Cardiac muscle cell (in vitro differentiated cells and primary cell): ENCODE measurements at places on chromosomes 12 and 14.

GRCh38 chr12:12577786-12578185 is 15.1 kb upstream of the DUSP16 start:
- no peak for DNase-seq

DNA sequence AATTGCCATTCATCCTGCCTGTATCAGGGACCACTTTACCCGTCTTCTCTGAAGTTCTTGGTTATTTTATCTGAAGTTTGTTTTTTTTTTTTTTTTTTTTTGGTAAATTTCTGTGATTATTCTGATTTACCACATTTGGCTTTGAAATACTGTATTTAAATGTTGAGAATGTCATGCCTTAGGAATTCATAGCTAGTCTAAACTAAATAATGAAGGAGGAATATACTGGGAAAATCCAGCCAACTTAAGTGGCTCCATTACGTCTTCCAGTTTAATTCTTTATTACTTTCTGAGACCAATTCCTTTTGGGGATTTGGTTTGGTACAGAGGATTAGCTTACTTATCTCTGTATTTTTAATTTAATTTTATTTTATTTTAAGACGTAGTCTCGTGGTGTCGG is 60.3 kb upstream of the KCNMB4 start:
- DNase-seq = no peak

GRCh38 chr12:19652386-19652785 is 213.1 kb downstream of the AEBP2 start:
- no peak for DNase-seq

DNA sequence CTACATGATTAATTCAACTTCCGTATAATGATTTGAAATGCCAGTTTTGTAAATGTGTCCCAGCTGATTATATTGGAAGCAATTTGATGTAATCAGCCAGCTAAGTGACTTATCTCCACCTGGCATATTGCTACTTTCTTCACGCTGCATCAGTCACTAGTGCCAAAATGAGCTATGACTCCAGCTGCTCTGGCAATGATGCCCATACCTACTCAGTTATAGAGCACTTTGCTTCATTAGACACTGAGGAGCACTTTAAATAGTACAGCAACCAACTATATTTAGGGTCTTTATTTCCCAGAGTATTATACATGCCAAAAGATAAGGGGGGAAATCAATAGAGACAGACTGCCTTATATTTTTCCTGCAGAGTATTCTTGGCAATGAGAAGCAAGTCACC is 67.9 kb upstream of the LIN7A start:
- DNase-seq = no peak

DNA sequence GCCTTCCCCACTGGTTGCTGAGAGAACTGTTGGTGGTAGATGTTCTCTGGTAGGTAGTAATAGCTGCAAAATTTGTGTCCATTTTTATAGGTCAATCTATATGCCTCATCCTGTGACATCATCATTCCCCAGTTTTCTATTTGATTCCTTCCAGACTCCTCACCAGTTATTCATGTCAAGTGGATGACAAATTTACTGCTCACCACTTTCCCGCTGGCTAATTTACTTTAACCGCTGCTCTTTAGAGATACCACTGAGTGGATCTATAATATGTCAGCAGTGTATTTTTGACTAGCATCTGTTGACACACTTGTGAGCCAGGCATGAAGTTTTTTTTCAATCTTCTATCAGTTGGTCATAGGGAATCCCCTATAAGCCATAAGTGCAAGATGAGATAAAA is 24.6 kb downstream of the GPR65 start:
- DNase-seq = no peak

DNA sequence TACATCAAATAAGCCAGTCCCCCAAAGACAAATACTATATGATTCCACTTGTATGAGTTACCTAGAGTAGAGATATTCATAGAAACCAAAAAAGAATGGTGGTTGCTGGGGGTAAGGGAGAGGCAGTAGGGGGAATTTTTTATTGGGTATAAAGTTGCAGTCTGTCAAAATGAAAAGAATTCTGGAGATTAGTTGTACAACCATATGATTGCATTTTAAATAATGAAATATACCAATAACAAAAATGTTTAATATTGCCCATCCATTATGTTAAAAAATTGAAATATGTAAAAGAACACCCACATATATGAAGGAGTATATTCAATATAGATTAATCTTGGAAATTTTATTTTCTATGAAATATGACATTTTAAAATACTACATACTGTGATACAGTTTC is 1383.5 kb downstream of the FSCB start:
- no peak for DNase-seq

DNA sequence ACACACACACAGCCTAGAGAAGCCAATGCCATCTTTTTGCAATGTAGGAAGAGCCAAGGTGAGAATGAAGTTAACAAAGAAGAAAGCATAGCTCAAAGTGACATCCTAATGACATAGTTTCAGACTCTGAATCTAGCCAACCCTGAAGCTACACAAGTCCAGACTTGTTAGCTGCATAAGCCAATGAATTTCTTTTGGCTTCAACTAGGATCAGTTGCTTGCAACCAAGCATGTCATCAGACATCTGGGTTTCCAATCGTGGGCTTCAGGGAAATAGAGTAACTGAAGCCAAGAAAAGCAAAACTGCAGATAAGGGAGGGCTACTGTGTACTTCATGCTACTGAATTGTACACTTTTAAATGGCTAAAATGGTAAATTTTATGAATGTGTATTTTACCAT is 4.4 kb upstream of the GPHN start:
- DNase-seq = peak; percentile 81

DNA sequence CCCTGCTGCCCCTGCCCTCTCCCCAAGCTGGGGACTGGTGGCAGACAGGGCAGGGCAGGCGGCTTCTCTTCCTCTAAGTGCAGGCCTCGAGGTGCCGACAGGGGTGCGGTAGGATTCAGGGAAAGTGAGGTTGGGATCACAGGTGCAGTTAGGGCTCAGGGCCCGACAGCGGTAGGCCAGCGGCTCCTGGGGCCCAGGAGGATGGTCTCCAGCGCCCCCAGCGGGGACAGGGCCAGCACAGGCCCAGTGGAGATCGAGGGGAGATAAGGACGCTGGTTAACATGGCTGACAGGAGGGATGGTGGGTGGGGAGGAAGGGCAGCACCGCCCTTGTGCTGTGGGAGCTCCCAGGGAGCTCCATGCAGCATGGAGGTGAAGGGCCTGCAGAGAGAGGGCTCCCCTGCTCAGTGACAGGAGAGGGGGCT is 935 bp upstream of the CRIP1 start:
- DNase-seq = peak; percentile 71

GRCh38 chr12:99984271-99985128 is at the start of gene ANKS1B:
ANKS1B (minus strand) TSS chr12:99984936; CDS start chr12:99984237, 699 bp downstream.
- DNase-seq = peak; percentile 86

DNA sequence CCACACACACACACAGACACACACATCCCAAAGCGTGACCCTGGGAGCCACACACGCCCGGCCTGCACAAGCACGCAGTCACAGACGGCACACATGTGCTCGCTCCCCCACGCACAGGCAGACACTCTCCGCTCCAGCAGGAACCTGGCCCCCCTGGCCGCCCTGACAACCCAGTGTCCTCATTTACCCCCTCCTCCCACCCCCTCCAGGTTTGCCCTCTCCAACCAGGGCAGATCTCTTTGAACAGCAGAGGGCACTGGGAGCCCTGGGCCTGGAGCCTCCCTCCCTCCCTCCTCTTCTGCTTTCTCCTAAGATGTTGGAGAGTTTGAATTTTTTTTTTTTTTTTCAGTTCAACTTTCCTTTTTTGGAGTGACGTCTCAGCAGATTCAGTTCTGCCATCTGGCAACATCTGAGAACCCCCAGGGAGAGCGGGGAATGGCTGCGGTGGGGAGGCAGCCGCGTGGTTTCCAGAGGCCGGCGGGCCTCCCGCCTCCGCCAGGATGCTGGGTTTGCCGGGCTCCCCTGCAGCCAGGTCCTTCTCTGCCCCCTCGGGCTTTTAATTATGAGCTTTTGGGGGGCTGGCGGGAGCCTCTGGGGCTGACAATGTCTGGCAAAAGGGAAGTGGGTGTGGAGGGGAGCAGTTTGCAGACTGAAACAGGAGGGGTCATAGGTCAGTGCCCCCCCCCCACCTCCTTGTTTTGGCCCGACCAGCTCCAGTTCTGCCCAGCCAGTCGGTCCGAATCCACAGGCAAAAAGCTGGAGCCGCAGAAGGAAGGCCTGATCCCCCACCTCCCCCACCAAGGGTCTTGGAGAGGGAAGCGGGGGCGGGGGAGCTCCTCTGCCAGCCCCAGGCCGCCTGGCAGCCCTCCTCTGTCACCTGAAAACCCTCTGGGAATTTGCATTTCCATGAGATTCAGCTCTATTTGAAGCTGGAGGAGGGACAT is 1.3 kb upstream of the NCOR2 start:
- DNase-seq = peak; percentile 27

GRCh38 chr12:122032580-122032979 is 10.9 kb downstream of the BCL7A start:
- DNase-seq = no peak

DNA sequence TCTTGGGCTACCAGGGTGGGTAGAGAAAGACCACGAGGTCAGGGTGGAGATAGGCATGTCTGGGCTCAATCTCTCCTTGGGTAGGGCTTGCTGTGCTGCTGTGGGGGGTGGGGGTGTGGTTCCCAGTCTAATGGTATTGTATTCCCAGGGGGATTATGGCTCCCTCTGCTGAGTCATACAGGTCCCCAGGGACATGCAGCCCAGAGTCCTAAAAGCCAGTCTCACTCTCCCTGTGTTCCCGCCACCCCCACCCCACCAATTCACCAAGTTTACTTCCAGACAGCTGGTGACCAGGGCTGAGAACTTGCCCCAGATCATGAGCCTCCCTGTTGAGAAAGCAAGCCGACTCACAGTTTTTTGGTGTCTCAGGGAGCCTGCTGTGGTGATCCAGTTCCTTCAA is 367.6 kb downstream of the C12orf75 start:
- DNase-seq = no peak

DNA sequence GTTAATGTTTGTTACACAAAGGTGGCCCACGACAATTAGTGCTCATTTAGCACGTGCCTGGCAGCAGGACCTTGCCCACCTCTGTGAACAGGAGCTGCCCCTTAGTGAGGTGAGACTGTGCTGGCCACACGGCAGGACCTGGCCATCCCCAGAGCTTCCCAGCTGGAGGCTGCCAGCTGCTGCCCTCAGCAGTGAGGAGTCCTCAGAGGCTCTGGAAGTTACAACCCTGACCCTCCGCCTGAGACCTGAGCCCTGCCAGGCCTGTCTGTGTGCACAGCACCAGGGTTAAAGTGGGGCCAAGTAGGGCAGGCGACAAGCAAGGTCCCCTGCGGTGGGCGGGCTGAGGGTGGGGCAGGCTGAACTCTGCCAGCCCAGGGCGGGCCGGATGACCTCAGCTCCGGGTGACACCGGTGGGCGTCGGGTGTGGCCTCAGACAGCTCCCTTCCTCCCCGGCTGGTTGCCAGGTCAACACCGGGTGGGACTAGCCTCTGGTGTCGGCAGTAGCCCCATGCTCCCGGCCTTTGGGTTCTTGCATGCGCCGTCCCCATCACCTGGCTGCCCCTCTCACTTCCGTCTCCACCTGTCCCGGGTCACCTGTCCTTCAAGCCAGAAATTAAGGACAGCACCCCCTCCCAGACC is 9.2 kb upstream of the LBHD2 start:
- DNase-seq = peak; percentile 18

DNA sequence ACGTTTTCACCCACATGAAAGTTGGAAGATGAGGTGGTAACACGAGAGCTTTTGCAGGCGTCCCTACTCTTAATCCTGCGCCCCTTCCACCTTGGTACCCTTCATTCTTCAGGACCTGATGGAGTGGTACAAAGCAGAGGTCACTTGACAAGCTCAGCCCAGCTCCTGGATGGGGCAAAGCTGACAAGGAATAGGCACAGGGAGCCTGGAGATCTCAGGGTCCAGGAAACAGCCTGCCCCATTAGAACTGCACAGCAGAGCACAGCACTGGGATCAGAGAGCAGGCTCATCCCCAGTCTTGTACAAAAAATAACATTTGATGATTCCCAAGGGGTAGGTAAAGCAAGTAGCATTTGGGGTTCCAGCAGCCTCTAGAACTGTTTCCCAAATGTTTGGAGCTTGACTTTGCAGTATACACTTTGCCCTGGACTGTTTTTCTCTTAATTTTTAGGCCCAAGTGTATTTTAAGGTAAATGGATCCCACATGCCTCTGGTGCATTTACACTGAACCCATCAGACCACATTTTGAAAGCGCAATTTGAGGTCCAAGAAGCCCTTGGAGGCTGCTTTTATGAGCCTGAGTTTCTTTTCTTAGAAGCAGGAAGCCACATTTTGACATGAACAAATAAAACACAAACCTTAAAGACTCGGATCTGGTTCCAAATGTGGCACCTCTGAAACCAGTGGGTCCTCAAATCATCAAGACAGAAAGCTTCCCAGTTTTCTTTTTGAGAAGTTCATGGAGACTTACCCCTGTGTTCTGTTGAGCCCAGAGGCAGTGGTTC is 633 bp downstream of the TC2N start:
- DNase-seq = no peak

GRCh38 chr12:65748332-65748731 is 76.0 kb upstream of the HMGA2 start:
- DNase-seq = no peak

DNA sequence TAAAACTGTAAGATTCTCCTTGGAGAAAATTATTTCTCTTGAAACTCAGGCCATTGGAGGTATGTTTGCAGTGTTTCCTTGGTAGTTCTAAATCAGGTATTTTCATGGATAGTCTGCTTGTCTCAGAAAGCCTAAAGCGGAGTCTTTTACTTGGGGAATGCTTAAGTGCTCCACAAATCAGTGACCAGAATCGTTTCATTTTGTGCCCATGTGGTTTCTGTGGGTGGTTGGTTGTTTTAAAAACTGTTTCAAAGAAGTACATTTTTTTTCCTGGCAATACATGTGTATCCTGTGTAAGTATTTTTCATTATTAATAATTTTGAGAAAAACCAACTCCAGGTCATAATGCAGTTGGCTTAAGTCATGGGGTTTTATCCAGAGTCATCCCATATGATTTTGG is 33.6 kb downstream of the CCDC91 start:
- no peak for DNase-seq

- peak; percentile 28 for DNase-seq
Observed at GRCh38 chr12:47741340-47741703, 16.0 kb upstream of the ENDOU start.
